ENCODE measurements at places on chromosomes 3 and 15.

DNA sequence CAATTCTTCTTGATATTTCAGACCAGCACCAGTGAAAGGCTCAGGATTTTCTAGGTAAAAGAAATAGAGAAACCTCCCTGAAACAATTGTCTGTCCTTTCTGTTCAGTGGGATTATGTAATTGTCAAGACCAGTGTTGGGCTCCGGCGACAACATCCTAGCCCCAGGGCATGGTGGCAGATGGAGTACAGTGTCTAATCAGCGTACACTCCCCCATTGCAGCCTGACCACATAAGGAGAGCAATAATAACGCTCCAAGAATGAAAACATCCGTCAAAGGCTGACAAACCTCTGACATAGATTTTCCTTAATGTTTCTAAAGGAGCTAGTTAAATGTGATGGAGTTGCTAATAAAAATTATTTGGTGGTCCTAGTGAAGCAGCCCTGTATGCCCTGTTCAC, 144.6 kb downstream of the EBLN2 start:
- DNase-seq: no peak

- no peak for DNase-seq
These were observed 106.5 kb downstream of the NR2E3 start for GRCh38 chr15:71916834-71917233.

GRCh38 chr3:126081618-126082361, 2.1 kb downstream of the SLC41A3 start:
- DNase-seq: peak; percentile 36

- DNase-seq: no peak
These were observed 46.9 kb downstream of the HDGFL3 start for GRCh38 chr15:83160741-83161140.

DNA sequence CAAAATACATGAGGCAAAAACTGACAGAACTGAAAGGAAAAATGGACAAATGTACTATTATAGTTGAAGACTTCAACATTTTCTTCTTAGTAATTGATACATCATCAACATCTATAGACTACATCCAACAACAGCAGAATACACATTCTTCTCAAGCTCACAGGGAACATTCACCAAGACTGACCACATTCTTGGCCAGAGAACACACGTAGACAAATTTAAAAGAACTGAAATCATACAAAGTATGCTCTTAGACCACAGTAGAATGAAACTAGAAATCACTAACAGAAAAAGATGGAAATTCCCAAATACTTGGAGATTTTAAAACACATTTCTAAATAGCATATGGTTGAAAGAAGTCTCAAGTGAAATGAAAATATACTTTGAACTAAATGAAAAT, 55.1 kb upstream of the NSMCE3 start:
- no peak for DNase-seq

GRCh38 chr3:156837115-156837514, 11.0 kb downstream of the LEKR1 start:
- DNase-seq: no peak
